ENCODE measurements at places on chromosomes 5 and 9.

- no peak for DNase-seq
Measured at GRCh38 chr9:71662082-71662481, 106.2 kb downstream of the CEMIP2 start.

- no peak for DNase-seq
Measured at GRCh38 chr5:75512383-75513074, 838 bp downstream of the POLK start.

- DNase-seq: no peak
Measured at GRCh38 chr5:139861021-139861888, 65.6 kb downstream of the PSD2 start.

GRCh38 chr9:107567462-107567861 lies 77.9 kb upstream of the KLF4 start:
- DNase-seq: no peak
